M059J (cell line): ENCODE measurements at places on chromosomes 7 and 10. TPM values are rescaled to one million over a fixed set of nuclear protein-coding genes. Genes with fewer than 3 reads are reported as not detected.

CARD11 gene
- 2.2 and 5.2 TPM in 2 replicates for total RNA-seq

GIMAP4 gene
- total RNA-seq = not detected in 2 replicates

NKX2-3 gene
- 0.12 TPM in 1 of 2 replicates, not detected in the other for total RNA-seq

PRLHR gene
- not detected in 2 replicates for total RNA-seq

TPST1 gene
- 44.2 and 61.0 TPM in 2 replicates for total RNA-seq

CISD1 gene
- 82.2 and 120 TPM in 2 replicates for total RNA-seq

LIPJ gene
- total RNA-seq = not detected in 2 replicates

CLDN12 gene
- 37.6 and 72.8 TPM in 2 replicates for total RNA-seq

CFAP46 gene
- total RNA-seq = not detected in 2 replicates

FAM180A gene
- 1.9 and 3.4 TPM in 2 replicates for total RNA-seq

ASIC3 gene
- 0.20 and 0.22 TPM in 2 replicates for total RNA-seq

MRM2 gene
- 34.7 and 48.0 TPM in 2 replicates for total RNA-seq

TAS2R4 gene
- 0.20 TPM in 1 of 2 replicates, not detected in the other for total RNA-seq

PON3 gene
- 0.49 TPM in 1 of 2 replicates, not detected in the other for total RNA-seq

C10orf105 gene
- total RNA-seq = not detected in 2 replicates

SPDYE9 gene
- not detected in 2 replicates for total RNA-seq

HTRA1 gene
- total RNA-seq = 85.5 and 89.7 TPM in 2 replicates

LIPK gene
- total RNA-seq = not detected in 2 replicates

EVX1 gene
- total RNA-seq = not detected in 2 replicates

MYH16 gene
- 0.05 and 0.34 TPM in 2 replicates for total RNA-seq

EGFR gene
- 28.7 and 51.4 TPM in 2 replicates for total RNA-seq

UNC5B gene
- 0.17 and 0.25 TPM in 2 replicates for total RNA-seq

CCDC7 gene
- total RNA-seq = 1.1 and 1.8 TPM in 2 replicates

TLL2 gene
- 0.02 TPM in 1 of 2 replicates, not detected in the other for total RNA-seq

SEMA3C gene
- total RNA-seq = 116 and 143 TPM in 2 replicates

ATP6V1F gene
- total RNA-seq = 160 TPM in 2 replicates

DGKB gene
- 0.05 TPM in 1 of 2 replicates, not detected in the other for total RNA-seq

GATA3 gene
- 2.3 and 3.3 TPM in 2 replicates for total RNA-seq

SPDYE6 gene
- total RNA-seq = not detected in 2 replicates

SGMS1 gene
- total RNA-seq = 21.0 and 23.1 TPM in 2 replicates

PAX2 gene
- 0.30 TPM in 1 of 2 replicates, not detected in the other for total RNA-seq

SPDYE1 gene
- not detected in 2 replicates for total RNA-seq
